Fibroblast of villous mesenchyme (primary cell): ENCODE measurements at places on chromosomes 5 and 9. TPM values are rescaled to one million over a fixed set of nuclear protein-coding genes. Genes with fewer than 3 reads are reported as not detected.

The PAX5 gene
- not detected in 2 replicates for total RNA-seq

DNA sequence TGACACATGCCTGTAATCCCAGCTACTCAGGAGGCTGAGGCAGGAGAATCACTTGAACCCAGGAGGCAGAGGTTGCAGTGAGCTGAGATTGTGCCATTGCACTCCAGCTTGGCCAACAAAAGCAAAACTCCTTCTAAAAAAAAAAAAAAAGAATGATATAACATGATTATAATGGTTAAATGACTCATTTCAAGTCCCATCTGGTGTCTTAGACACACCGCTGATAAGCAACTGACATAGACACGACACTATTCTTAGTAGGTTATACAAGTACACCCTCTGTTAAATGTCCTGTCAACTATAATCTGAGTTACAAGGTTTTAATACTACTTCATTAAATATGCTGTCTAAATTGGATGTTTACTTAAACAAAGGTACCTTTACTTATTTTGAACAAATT, 405.3 kb upstream of the CLINT1 start:
- DNase-seq, result no peak

DNA sequence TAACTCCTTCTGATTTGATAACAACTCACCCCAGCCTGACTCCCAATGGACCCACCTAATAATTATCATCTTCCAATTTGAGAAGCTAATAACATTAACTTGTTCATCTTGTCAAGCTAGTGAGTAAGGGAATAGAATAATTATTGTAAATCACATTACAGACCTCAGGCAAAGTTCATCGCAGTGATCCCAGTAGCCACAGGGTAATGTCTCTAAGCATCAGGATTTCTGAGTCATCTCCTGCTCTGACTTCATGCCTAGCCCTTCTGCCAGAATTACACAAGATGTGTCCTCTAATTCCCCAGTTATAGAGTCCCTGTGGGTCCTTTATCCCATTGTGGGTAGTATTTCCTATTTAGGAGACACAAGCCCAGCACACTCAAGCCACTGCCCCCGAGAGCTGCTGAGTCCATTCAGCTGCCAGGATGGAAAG, 365.7 kb downstream of the DEPDC1B start:
- peak; percentile 65 for DNase-seq

DNA sequence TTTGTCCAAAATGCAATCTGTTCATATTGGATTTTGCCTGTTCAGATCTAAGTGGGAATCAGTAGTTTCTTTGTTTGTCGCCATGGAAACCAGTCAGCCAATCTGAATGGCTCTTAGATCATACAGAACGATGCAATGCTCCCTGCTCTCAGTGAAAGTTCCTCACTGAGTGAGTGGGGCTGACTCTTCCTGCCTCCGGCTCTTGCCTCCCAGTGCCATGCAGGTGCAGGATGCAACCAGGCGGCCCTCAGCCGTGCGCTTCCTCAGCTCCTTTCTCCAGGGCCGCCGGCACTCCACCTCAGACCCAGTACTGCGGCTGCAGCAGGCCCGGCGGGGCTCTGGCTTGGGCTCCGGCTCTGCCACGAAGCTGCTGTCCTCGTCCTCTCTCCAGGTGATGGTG, at the start of gene PTPDC1:
TSS of gene PTPDC1 (plus strand) at position 151 of the 400 bp plus-strand sequence. CDS start at position 218, 67 bp downstream.
- peak; percentile 78 for DNase-seq

DNA sequence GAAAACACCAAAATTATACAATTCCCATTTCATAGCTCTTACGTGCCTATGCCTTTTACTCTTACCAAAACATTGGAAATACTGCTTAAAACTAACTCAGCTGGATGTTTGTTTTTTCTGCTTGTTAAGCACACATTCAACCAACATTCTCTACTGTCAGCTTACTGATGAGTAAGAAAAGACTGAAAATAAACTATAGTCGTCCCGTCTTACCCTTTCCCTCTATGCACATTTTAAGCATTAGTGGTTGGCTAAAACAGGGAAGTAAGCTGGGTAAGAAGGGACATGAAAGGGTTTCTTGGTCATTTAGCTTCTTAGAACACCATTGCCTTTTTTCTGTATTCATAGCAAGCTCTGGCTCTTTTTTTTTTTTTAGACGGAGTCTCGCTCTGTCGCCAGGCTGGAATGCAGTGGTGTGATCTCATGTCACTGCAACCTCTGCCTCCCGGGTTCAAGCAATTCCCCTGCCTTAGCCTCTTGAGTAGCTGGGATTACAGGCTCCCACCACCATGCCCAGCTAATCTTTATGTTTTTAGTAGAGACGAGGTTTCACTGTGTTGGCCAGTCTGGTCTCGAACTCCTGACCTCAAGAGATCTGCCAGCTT, 232.1 kb upstream of the PCSK5 start:
- no peak for DNase-seq

DNA sequence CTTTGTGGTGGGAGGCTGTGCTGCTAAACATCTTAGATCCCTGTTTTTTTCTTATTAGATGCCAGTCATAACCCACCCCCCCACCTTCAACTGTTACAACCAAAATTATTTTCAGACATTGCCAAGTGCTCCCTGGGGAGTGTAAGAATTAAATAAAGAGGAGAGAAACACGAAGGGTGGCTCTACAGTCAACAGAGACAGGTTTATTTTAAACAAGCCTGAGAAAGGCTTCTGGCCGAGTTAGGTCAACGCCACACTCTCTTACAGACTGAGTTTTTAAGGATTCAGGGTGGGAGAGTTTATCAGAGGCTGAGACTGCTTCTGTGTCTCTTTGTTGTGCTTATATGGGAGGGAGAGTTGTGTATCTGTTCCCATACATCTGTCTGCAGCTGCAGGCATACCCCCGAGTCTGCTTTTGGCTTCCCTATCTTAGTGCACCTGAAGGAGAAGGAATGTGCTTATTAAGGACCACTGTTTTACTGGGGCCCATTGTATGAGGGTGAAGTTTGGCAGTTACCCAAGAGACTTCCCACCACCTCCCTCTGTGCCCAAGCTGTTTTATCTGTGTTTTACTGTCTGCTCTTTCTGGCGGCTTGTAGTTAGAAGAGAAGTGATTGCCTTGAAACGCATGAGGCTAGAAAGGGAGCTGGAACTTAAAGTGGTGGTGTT, 11.4 kb upstream of the GDA start:
- no peak for DNase-seq

The LPAR1 gene
- total RNA-seq, result 54.4 and 108 TPM in 2 replicates

The CAMK2A gene
- total RNA-seq, result 1.3 TPM in 2 replicates

DNA sequence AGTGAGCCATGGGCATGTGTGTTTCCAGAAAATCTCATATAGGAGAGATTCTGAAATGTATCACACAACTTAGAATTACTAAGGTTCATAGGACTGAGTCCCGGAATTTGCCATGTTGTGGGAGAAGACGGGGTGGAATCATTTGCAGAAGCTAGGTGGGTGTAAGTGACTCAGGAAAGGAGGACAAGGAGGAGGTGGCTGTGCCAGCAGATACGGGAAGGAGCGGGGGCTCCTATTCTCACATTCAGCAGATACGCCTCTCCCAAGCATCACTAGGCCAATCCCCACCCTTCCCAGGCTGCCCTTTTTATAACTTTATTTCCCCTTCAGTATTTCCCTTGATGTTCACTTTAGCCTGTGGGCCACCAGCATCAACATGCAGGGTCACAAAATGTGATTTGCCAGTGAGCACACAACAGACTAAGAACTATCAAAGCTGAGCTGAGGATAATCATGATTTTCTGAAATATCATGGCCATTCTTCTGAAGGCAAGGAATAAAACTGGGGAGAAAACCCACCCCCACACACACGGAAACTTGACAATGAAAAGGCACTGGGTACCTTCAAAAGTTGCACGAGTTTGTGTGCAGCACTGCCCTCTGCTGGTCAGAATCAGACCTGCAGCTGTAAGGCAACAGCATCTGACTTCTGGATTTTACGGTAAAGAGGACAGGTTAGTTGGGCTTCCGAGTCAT, 133.2 kb downstream of the MTX3 start:
- peak; percentile 58 for DNase-seq

- peak; percentile 66 for DNase-seq
Measured at GRCh38 chr9:14400658-14400995, 86.7 kb upstream of the NFIB start.

- DNase-seq, result no peak
Measured at GRCh38 chr5:98121036-98121936, 652.2 kb upstream of the RGMB start.

- DNase-seq, result no peak
Measured at GRCh38 chr5:50647726-50648125, 18.7 kb upstream of the PARP8 start.

The GABBR2 gene
- under 0.01 TPM in 1 of 2 replicates, not detected in the other for total RNA-seq

GRCh38 chr5:181044093-181044599, 4.1 kb downstream of the BTNL9 start:
- DNase-seq, result no peak

DNA sequence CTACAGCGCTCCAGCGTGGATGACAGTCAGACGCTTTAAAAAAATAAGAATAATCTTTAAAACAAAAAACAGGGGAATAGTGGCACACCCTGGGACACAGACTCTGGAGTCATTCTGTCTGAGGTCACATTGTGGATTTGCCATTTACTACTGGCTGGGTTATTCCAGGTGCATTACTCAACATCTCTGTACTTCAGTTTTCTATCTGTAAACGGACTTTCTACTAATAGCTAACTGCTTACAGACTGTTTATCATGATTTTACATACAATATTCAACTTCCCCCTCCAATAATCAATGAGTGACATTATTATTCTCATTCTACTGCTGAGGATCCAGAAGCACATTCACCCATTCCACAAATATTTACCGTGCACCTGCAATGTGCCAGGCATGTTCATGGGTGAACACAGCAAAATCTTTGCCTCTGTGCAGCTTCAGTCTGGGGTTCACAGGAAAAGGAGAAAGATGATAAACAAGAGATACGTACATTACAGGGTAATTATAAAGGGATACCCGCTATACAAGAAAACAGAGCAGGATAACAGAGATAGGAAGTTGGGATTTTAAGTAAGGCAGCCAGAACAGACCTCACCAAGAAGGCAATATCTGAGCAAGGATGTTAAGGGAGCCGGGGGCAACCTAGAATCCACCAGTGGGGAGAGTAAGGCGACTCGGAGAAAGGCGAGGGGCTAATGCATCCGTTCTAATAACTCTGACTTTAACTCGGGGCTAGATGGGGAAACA, 984 bp upstream of the RAD23B start:
- no peak for DNase-seq

- no peak for DNase-seq
Measured at GRCh38 chr9:97807681-97808080, 45.3 kb upstream of the FOXE1 start.

DNA sequence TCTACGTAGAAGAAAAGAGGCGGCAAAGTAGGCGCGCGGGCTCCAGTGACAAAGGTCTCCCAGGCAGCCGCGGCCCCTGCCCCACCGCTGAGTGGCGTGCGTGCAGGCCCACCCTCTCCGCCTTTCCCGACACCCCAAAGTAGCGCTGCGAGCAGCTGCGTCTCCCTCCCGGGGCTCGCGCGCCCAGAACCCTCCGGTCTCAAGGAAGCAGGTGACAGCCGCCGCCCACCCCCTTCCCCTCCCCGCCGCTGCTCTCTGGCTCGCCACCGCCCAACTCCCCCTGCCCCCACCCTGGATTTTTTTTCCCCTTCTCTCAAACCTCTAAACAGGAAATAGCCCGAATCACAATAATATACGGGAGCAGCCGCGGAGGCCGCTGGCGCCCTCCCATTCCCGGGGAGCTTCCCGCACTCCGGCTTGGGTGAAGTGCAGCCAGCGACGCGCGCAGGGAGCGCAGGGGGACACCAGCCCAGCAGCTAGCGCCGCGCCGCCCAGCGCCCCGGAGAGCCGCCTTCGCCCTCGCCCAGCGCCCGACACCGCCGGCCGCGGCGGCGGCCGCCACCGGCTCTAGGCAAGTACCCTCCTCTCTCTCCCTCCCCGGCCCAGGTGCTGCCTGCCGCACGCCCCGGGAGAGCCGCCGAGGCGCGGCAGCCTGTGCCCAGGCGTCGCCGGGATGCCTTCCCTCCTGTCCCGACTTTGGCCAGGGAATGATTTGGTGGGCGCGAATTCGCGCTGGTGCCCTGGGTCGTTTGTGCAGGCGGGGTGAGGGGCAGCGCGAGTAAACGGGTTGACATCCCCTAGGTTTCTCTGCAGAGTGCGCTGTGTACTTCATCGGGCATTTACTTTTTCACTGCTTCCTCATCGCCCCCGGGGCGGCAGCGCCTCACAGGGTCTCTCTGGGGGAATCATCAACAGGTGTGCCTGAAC, 52.7 kb upstream of the TJP2 start:
- DNase-seq, result no peak

The CRB2 gene
- total RNA-seq, result under 0.01 TPM in 1 of 2 replicates, not detected in the other

- DNase-seq, result no peak
Measured at GRCh38 chr9:95089257-95090022, 228.1 kb downstream of the FANCC start.

The RASEF gene
- total RNA-seq, result 0.43 and 0.97 TPM in 2 replicates

DNA sequence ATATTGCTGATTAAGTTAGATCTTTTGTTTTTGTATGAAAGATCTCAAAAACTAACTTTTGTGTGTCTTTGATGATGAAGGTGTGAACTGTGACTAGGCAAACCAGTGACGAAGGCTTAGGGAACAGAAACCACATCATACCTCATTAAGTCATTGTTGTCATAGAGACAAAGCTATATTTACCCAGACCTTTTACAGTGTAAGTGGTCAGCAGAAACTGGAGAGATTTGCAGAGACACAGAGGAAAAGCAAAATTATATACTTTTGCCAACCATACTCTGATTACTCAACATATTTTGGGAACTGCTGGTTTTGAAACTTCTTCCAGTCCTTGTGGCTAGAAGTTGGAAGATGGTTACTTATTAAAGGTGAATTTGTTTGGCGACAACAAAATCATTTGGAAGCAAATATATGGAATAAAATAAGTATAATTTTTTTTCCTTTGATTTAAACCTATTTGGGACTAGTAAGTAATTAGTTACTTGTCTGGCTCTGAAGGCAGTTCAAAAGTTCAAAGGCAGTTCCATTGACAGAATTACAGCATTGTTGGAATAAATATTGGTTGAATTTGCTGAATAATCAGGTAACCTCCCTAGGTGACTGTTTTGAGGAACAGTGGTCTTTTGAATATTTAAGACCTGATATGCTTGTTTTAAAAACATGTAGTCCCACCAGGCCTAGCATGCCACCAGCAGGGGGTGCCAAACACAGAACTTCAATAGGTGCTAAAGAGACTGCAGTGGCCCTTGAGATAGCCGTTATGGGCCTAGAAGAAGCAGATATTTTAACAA, 103.8 kb downstream of the RPS23 start:
- peak; percentile 71 for DNase-seq

DNA sequence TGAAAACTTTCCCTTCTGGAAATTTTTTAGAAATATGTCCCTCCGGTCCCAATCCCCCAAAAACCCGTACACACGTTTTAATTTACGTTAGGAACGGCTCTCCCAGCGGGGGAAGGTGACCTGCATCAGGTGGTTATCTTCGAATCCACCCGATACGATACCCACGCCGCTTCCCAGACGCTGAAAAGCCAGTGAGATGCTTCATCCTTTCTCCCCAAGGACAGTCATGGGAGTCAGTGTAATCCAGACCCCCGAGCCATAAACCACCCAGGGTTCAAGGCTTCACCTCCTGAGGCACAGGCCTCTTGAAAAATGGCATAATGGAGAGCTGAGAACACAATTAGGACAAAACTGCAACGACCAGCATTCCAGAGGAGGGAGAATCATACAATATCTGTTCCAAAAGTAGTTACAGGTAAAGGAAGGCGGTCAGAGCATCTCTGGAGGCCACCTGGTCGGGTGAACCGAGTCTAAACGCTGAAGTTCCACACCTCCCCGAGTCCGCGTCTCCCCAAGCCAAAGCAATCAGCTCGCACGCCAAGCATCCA, 857 bp downstream of the FAM169A start:
- no peak for DNase-seq

The OTULIN gene
- total RNA-seq, result 17.1 and 31.1 TPM in 2 replicates

- no peak for DNase-seq
Measured at GRCh38 chr9:116626762-116627161, 60.3 kb upstream of the TRIM32 start.
